IMR-90 (cell line): ENCODE measurements at places on chromosomes 6 and 20. TPM values are rescaled to one million over a fixed set of nuclear protein-coding genes. Genes with fewer than 3 reads are reported as not detected.
A peak's percentile ranks its signal among the peaks of the same experiment; 100 is the strongest.

DNA sequence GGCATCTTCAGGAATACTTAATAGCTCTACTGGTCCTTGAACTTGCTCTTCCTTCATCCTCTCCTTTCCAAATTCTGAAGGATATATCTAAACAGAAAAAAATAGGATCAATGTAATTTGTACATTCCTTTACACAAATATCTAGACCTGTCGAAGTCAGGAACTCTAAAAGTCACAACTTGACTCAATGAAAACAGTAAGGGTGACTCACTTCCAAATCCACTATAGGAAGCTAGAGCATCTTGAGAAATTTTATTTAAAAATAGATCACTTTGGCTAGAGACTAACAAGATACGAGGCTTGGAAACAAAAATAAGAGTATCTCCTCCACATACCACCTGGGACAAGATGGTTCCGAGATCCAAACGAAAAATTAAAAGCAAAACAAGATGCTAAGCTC, 12.2 kb downstream of the ESF1 start:
- H3K4me1 ChIP-seq, result no peaks in the 10 kb centered on the region
- H3K27ac ChIP-seq, result no peak overlapping the region
- peak; percentile 36 for DNase-seq
- no peaks in the 10 kb centered on the region for H3K27me3 ChIP-seq
- H3K4me3 ChIP-seq, result no peak overlapping the region

DNA sequence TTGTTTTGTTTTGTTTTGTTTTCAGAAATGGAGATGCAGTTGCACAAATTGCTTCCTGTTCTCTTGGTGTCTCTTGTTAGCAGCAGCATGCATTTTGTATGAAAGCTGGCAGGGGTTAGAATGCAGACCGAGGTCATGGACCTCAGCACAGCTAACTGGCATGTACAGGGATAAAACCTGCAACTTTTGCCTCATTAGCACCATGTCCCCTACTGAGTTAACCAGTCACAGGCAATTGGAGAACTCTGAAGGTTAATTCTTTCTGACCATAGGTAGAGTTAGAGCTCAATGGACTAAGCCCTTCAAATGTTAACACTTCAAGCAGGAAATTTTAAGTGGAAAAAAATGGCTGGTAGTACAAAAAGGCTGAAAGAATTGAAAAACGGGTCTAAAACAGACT, 377.1 kb downstream of the ADGRB3 start:
- no peak overlapping the region for H3K4me3 ChIP-seq
- no peak overlapping the region for H3K27ac ChIP-seq
- no peak for DNase-seq
- no peaks in the 10 kb centered on the region for H3K27me3 ChIP-seq
- H3K36me3 ChIP-seq, result no peaks in the 10 kb centered on the region
- H3K4me1 ChIP-seq, result no peaks in the 10 kb centered on the region

GRCh38 chr6:10425176-10425974, 10.5 kb upstream of the TFAP2A start:
- no peaks in the 10 kb centered on the region for H3K36me3 ChIP-seq
- H3K27ac ChIP-seq, result no peak overlapping the region
- H3K27me3 ChIP-seq, result peaks cover 56% of the 10 kb centered on the region
- peak overlapping the region; percentile 36 for H3K4me3 ChIP-seq

- H3K27me3 ChIP-seq, result no peaks in the 10 kb centered on the region
- DNase-seq, result peak; percentile 67
- peaks cover 12% of the 10 kb centered on the region for H3K4me1 ChIP-seq
- no peak overlapping the region for H3K4me3 ChIP-seq
Measured at GRCh38 chr20:49699200-49699992, 14.3 kb downstream of the B4GALT5 start.

- no peak for DNase-seq
- no peaks in the 10 kb centered on the region for H3K27me3 ChIP-seq
- H3K36me3 ChIP-seq, result no peaks in the 10 kb centered on the region
- no peak overlapping the region for H3K4me3 ChIP-seq
Measured at GRCh38 chr6:161684731-161685475, 411.0 kb upstream of the AGPAT4 start.

The HMGCLL1 gene
- total RNA-seq, result not detected in 2 replicates

The C20orf202 gene
- not detected in 2 replicates for total RNA-seq
